ENCODE measurements at places on chromosomes 6 and 20. TPM values are rescaled to one million over a fixed set of nuclear protein-coding genes. Genes with fewer than 3 reads are reported as not detected.

GRCh38 chr6:24053057-24053456 is 73.0 kb upstream of the NRSN1 start:
- no peak for DNase-seq

Gene MDN1
- 60.8 TPM for total RNA-seq

Gene NSFL1C
- 68.1 TPM for total RNA-seq

DNA sequence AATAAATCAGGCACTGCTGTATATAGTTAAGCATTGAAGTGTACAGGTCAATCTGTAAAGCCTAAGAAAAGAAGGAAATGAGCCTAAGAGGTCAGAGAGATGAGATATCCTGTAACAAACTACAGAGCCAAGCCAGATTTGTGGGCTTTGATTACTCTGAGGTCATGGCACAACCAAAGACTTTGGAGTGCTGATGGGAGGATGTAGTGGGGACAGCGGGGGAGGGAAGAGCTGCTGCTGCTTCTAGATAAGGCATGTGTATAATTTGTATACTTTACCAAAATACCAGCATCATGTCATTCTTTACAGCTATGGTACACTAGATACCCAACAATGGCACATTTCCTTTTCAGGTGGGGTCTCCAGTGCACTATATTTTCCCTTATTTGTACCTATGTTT is 102.5 kb downstream of the OGFRL1 start:
- DNase-seq, result no peak
